Progenitor cell of endocrine pancreas (in vitro differentiated cells): ENCODE measurements at places on chromosomes 4 and X.

DNA sequence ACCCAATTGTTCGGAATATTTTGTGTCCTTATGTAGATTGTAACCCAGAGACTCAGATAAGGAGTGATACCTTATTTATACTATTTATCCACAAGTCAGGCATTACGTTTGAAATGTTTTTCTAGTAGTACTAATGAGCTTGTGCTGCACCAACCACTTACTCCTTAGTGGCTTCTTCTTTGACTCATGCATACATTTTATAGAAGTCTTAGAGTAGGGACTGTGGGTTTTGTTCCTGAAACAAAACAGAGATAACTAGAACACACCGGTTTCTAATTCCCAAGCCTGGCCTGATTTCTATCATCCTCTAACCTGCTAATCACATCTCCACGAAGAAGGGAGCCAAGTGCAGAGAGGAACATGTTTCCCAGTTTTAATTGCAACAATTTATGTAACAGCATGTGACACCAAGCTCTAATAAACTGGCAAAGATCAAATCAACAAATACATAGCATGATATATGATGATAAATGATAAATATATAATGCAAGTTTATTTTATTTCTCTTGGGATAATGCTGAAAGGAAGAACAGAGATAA, 32.3 kb downstream of the MGARP start:
- H3K27me3 ChIP-seq = no peaks in the 10 kb centered on the region
- no peak overlapping the region for H3K27ac ChIP-seq
- DNase-seq = no peak
- no peaks in the 10 kb centered on the region for H3K36me3 ChIP-seq
- H3K4me3 ChIP-seq = no peak overlapping the region
- no peaks in the 10 kb centered on the region for H3K4me1 ChIP-seq

DNA sequence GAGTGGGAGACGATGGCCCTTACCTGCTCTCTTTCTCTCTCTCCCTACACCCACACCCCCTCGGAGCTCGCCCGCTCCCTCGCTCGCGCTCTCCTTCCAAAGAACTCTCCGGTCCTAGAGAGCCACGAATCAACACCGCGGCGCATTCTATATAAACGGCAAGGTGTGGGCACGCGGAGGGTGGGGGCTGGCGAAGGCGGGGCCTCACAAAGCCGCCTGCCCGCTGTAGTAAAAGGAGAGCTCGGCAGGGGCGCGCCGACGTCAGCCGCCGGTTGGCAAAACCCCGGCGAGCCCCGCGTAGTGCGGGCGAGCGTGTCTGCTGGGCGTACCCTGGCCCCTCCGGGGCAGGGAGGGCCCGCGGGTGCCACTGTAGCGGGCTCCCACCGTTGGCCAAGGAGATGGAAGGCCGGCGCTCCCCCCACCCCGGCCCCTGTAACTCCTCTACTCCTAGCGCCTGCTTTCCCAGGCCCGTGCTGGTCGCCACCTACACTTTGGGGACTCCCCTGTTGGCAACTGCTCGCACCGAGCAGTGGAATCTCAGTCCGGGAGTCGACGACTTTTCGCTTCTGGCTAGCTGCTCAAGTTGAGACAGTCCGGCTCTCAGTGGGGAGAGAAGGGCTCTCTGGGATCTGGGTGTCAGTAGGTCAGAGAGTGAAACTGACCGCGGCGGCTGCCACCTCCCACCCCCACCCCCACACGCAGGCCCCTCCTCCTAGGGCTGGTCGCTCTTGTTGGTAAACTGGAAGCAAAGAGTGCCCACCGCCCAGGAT, 325.5 kb upstream of the F9 start:
- no peaks in the 10 kb centered on the region for H3K36me3 ChIP-seq
- H3K4me1 ChIP-seq = peaks cover 19% of the 10 kb centered on the region
- H3K27me3 ChIP-seq = peaks cover 45% of the 10 kb centered on the region
- peak overlapping the region; percentile 95 for H3K27ac ChIP-seq

- H3K4me3 ChIP-seq = no peak overlapping the region
- H3K36me3 ChIP-seq = no peaks in the 10 kb centered on the region
- H3K4me1 ChIP-seq = no peaks in the 10 kb centered on the region
Measured at GRCh38 chr4:130705023-130705422, 1609.1 kb downstream of the C4orf33 start.

GRCh38 chr4:152392079-152392478, 143.8 kb downstream of the FBXW7 start:
- H3K4me3 ChIP-seq = no peak overlapping the region
- peaks cover 4% of the 10 kb centered on the region for H3K36me3 ChIP-seq
- no peak overlapping the region for H3K27ac ChIP-seq
- DNase-seq = no peak
- H3K4me1 ChIP-seq = no peaks in the 10 kb centered on the region
- no peaks in the 10 kb centered on the region for H3K27me3 ChIP-seq

GRCh38 chr4:60865273-60865672, 334.9 kb upstream of the ADGRL3 start:
- H3K27me3 ChIP-seq = no peaks in the 10 kb centered on the region
- no peak overlapping the region for H3K27ac ChIP-seq
- no peaks in the 10 kb centered on the region for H3K36me3 ChIP-seq
- H3K4me3 ChIP-seq = no peak overlapping the region

GRCh38 chr4:181162266-181162665, 1080.9 kb upstream of the TENM3 start:
- H3K36me3 ChIP-seq = no peaks in the 10 kb centered on the region
- no peak for DNase-seq
- no peaks in the 10 kb centered on the region for H3K4me1 ChIP-seq
- no peak overlapping the region for H3K27ac ChIP-seq
- H3K4me3 ChIP-seq = no peak overlapping the region
- H3K27me3 ChIP-seq = no peaks in the 10 kb centered on the region

- DNase-seq = peak; percentile 34
- H3K27ac ChIP-seq = no peak overlapping the region
- H3K27me3 ChIP-seq = no peaks in the 10 kb centered on the region
- peaks cover 13% of the 10 kb centered on the region for H3K36me3 ChIP-seq
Measured at GRCh38 chrX:155048977-155049619, 21.8 kb downstream of the CMC4 start.

DNA sequence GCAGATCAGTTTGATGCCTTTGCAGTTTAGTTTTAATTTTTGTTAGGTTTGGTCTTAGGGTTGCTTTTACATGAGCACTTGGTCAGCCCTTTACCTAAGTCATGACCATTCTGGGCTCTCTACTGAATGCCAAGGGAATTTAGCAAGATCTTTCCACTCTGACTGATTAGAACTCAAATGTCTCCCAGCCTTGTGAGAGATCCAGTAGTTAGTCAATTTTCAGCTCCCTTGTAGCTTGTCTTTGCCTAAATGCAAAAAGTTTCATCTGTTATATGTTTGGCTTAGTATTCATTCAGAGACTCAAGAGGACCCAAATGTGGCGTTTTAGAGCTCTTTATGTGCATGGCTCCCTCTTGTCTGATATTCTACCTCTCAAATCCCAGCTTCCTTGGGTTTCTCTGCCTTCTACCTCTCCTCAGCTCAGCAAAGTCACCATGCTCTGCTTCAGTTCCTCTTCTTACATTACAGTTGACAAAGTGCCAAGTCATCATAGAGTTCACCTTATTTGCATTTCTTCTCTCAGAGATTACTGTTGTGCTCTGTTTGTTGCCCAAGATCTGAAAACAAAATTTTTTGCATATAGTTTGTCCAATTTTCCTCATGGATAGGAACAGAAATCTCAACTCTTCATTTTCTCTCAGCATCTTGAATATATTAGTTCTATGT, 17.5 kb upstream of the JAKMIP1 start:
- no peaks in the 10 kb centered on the region for H3K36me3 ChIP-seq
- H3K4me3 ChIP-seq = no peak overlapping the region
- DNase-seq = no peak
- H3K27me3 ChIP-seq = peaks cover 51% of the 10 kb centered on the region
- no peak overlapping the region for H3K27ac ChIP-seq

GRCh38 chrX:43316146-43316545, 340.0 kb upstream of the MAOA start:
- peaks cover 3% of the 10 kb centered on the region for H3K4me1 ChIP-seq
- no peak overlapping the region for H3K4me3 ChIP-seq
- H3K36me3 ChIP-seq = no peaks in the 10 kb centered on the region

GRCh38 chrX:9110808-9111207, 76.9 kb upstream of the FAM9B start:
- H3K27me3 ChIP-seq = no peaks in the 10 kb centered on the region
- no peak for DNase-seq
- no peaks in the 10 kb centered on the region for H3K36me3 ChIP-seq
- no peaks in the 10 kb centered on the region for H3K4me1 ChIP-seq

- H3K4me3 ChIP-seq = no peak overlapping the region
- no peak for DNase-seq
- no peaks in the 10 kb centered on the region for H3K27me3 ChIP-seq
Measured at GRCh38 chr4:133081246-133081645, 67.8 kb upstream of the PCDH10 start.

DNA sequence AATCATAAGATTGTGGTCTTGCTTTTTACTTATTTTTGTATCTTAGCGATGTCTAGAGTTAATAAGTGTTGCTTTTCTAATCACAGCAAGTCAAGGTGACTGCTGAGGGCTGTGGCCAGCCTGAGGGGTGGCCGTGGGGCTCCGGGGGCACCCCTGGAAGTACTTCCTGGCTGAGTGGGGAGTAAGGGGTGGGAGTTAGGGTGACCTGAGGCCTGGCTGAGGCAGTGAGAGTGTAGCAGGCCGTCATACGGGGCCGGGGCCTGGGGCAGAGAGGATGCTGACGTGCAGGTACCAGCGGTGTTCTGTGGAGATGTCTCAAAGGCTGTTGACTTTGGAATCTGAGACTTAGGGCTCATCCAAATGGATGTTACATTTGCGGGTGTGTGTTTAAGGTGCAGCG, 29.3 kb downstream of the PIGG start:
- DNase-seq = no peak
- no peaks in the 10 kb centered on the region for H3K4me1 ChIP-seq
- peaks cover 22% of the 10 kb centered on the region for H3K36me3 ChIP-seq
- H3K27ac ChIP-seq = no peak overlapping the region
- no peaks in the 10 kb centered on the region for H3K27me3 ChIP-seq

DNA sequence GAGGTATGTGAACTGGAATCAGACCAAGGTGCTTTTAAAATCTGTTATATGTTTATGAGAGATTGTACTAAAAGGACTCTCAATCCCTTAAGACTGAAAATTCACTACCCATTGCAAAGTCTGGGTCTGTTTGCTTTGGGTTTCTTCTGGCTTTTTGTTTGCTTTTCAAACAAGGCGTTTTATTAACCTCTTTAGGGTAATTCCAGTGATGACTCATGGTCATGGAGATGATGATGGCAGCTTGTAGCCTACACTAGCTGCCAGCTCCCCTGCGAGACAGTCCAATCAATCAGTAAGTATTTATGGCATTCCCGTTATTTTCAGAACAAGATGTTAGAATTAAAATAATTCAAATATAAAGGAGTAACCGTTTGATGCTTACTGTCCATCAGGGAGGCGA, 643.8 kb upstream of the FTHL17 start:
- H3K4me3 ChIP-seq = no peak overlapping the region
- no peak overlapping the region for H3K27ac ChIP-seq
- H3K27me3 ChIP-seq = no peaks in the 10 kb centered on the region
- no peaks in the 10 kb centered on the region for H3K36me3 ChIP-seq

DNA sequence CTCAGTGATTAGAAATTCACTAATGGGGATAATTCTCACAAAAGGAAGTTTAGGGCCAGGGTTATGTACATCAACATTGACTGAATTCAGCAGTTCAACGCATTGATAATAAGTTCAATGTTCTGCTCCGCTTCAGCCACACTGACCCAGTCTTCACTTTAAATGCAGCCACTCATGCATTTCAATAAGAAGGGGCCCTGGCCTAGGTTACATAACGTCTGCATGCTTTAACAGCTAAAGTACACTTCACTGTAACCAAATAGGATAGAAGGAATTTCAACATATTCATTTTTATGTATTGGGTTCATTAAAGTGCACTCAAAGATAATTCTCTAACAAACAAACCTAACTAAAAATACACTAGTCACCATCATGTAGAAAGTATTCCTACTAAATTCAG, 12.8 kb upstream of the TSPAN7 start:
- no peak overlapping the region for H3K27ac ChIP-seq
- no peaks in the 10 kb centered on the region for H3K36me3 ChIP-seq
- H3K27me3 ChIP-seq = no peaks in the 10 kb centered on the region
- no peak for DNase-seq
- no peak overlapping the region for H3K4me3 ChIP-seq
- H3K4me1 ChIP-seq = no peaks in the 10 kb centered on the region

DNA sequence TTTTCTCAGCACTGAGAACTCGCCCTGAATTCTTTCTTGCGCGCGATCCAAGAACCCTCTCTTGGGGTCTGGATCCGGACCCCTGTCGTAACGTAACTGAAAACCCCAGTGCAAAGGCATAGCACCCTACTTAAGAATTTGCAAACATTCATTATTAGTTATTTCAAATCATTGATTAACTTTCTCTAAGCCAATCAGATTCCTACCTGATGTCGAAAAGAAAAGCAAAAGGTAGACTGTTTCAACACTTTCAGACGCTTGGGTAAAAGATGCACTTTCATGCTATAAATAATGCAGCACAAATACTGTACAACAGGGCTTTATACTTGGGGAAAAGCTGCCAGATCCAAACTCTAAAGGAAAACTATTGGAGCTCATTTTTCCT, 817 bp upstream of the WDR19 start:
- no peak overlapping the region for H3K27ac ChIP-seq
- peaks cover 1% of the 10 kb centered on the region for H3K36me3 ChIP-seq
- DNase-seq = no peak
- no peak overlapping the region for H3K4me3 ChIP-seq
- no peaks in the 10 kb centered on the region for H3K27me3 ChIP-seq

DNA sequence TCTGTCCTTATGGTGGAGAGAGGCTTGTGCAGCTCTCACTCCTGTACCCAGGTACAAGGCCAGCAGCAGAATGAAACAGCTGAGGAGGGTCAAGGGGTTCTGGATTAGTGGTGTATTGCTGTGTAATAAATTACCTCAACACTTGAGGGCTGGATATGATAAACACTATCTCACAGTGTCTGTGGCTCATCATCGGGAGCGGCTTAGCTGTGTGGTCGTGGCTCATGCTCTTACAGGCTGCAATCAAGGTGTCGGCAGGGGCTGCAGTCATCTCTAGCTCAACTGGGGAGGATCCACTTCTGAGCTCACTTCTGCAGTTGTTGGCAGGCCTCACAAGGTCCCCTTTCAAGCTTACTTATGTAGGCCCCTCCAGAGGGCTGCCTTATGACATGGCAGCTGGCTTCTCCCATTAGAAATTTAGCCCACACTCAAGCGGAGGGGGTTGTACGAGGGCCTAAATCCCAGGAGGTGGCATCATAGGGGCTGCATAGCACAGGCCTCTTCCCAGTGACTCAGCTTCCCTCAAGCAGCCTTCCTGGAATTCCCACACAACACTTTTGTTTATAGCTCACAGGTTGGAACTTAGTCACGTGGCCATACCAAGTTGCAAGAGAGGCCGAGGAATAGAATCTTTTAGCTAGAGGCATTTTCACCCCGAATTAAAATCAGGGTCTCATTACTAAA, 148.2 kb upstream of the RPS6KA3 start:
- no peak overlapping the region for H3K4me3 ChIP-seq
- no peak for DNase-seq
- no peaks in the 10 kb centered on the region for H3K4me1 ChIP-seq

GRCh38 chrX:50514811-50515210, 44.2 kb upstream of the DGKK start:
- no peaks in the 10 kb centered on the region for H3K4me1 ChIP-seq
- peaks cover 3% of the 10 kb centered on the region for H3K36me3 ChIP-seq
- H3K27me3 ChIP-seq = no peaks in the 10 kb centered on the region
